Vagina (tissue), 2 donors: ENCODE measurements at places on chromosomes 13 and 19.

- no peak for DNase-seq
Measured at GRCh38 chr13:55000844-55001243, 1972.2 kb downstream of the OLFM4 start.

GRCh38 chr13:34578471-34578870 lies 363.6 kb upstream of the NBEA start:
- no peak for DNase-seq

DNA sequence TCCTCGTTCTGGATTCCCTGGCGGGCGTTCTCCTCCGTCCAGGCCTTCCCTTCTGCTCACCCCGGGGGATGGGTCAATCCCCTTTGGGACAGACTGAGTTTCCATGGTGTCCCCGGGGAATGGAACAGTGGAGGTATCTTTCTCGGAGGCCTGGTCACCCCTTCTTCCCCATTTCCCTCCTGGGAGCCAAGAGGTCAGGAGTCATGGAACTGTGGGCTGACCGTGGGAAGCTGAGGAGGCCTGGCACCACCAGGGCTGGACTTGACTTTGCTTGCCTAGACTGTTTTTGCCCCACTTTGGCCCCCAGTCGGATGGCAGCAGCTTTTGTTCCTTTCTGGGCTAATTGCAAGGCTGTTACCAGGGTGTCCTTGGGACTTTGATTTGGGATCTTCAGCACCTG lies 2.0 kb downstream of the NACC1 start:
- DNase-seq = no peak

DNA sequence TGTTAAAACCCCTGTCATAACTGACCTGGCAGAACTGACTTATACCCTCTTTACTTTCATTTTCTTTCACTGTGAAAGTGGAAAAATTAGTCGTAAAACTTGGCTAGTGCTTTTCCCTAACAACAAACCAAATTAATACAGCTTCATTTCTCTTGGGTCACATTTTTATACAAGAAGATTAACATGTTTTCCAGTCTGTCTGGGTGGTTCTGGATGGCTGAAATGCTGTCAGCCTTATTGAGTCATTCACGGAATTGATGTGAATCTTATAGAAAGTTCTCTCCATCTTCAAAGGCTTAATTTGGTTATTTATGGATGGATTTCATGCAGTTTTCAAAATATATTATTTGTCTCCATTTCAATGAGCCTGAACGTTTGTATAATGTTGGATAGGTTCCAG lies 440.0 kb downstream of the KCTD12 start:
- DNase-seq = no peak

DNA sequence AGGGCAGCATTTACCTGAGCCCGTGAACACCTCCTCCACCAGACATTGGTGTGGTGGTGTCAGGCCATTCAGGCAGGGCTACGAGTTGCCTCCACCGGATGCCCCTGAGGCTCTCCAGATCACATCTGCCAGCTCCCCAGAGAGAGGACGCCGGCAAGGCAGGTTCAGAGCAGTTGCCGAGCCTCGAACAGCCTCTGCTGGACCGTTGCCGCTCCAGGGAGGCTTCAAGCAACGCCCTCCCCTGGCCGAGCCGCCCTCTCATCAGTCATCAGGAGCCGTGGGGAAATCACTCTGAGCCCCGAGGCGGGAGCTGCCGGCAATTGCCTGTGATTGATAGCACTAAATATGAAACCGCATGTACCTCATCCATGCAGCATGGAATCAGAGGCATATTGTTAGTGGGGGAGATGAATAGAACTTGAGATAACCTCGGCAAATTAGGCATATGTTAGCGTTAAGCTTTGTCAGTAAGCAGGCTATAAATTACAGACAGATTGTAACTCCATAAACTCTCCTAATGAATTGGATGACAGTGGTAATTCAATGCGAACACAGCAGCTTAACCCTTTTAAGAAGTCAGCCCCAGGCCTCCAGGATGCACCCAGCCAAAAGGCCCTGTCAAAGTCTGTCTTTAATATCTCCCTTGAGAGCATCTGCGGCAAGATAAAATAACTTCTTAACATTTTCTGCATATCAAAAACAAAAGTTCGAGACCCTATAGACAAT lies 29.8 kb upstream of the SPACA7 start:
- no peak for DNase-seq

DNA sequence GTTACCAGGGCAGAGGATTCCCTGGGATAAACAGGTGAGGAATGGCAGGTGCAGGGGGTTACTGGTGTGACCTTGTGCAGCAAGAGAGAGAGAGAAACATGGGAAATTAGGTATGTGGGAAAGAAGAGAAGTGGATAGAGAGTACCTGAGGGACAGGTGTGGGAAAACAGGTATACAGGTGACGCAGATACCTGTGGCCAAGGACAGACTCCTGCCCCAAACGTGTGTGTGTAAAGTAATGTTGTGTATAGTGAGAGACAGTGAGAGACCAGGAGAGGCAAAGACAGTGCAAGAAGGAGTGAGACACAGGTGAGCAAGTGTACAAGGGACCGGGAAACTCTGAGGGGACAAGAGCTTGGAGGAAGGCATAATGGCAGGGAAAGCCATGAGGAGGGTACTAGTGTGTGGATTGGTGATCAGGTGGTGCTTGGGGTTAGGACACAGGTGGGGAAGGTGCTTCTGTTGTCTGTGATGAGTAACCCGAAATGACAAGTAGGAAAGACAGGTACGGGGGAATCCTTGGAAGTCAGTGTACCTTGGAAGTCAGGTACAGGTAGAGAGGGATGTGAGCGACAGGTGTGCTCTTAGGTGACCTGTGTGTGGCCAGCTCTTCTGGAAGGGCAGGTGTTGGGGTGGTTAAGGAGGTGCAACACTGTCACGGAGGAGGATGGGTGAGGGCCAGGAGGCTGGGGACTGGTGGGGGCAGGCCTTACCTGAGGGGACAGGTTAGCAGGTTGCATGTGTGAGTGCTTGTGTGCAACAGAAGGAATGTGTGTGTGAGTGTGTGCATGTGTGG lies 2.8 kb downstream of the ERFL start:
- no peak for DNase-seq
